ENCODE measurements at places on chromosomes 6 and 20.

GRCh38 chr20:62032609-62033368, 32.9 kb downstream of the TAF4 start:
- DNase-seq = no peak
- no peak overlapping the region for H3K4me3 ChIP-seq
- no peaks in the 10 kb centered on the region for H3K36me3 ChIP-seq
- no peaks in the 10 kb centered on the region for H3K27me3 ChIP-seq
- no peaks in the 10 kb centered on the region for H3K4me1 ChIP-seq

DNA sequence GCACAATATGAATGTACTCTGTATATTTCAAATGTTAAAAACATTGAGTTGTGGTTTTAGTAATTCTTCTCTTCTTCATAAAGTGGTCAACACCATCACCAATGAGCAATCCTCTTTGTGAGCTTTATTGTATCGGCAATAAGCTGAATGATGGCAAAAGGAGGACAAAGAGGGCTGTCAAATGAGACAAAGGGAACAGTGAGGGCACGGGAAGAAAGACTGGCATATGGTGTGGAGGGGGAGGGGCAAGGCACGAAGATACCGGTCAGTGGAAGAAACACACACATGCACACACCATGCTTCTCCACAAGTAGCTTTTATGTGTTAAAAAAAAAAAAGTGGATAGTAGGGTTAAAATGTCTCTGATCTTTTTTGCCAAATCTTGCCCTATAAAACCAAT, 506.8 kb upstream of the CITED2 start:
- no peaks in the 10 kb centered on the region for H3K4me1 ChIP-seq
- no peak overlapping the region for H3K27ac ChIP-seq
- DNase-seq = no peak
- H3K36me3 ChIP-seq = no peaks in the 10 kb centered on the region

DNA sequence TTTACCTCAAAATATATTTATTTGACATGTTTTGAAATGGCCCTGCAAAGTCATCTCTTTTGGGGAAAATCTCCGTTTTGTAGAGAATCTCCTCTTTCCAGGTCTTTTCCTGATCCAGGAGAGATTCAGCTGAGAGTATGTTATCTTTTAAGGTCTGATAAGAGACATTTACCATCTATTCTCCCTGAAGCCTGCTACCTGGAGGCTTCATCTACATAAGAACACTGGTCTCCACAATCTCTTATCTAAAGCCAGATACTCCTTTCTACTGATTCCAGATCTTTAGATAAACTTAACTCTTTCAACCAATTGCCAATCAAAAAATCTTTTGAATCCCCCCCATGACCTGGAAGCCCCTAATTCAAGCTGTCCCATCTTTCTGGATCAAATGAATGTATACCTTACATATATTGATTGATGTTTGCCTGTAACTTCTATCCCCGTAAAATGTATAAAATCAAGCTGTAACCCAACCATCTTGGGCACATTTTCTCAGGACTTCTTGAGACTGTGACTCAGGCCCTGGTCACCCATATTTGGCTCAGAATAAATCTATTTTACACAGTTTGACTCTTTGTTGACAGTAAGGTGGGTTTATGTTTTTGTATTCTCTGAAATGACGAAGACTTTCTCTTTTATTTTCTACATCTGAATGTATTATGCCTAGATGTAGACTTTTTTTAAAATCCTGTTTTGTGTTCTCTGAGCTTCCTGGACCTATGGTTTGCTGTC, 95.5 kb downstream of the ECT2L start:
- H3K4me1 ChIP-seq = no peaks in the 10 kb centered on the region
- no peaks in the 10 kb centered on the region for H3K36me3 ChIP-seq
- DNase-seq = no peak
- no peak overlapping the region for H3K27ac ChIP-seq
- no peaks in the 10 kb centered on the region for H3K27me3 ChIP-seq

GRCh38 chr6:139007428-139007827, 19.4 kb upstream of the REPS1 start:
- H3K4me3 ChIP-seq = no peak overlapping the region
- H3K36me3 ChIP-seq = no peaks in the 10 kb centered on the region
- H3K4me1 ChIP-seq = no peaks in the 10 kb centered on the region
- no peaks in the 10 kb centered on the region for H3K27me3 ChIP-seq
- no peak overlapping the region for H3K27ac ChIP-seq

GRCh38 chr6:105304825-105305224, 98.1 kb downstream of the PREP start:
- H3K4me1 ChIP-seq = no peaks in the 10 kb centered on the region
- H3K27me3 ChIP-seq = no peaks in the 10 kb centered on the region
- DNase-seq = no peak

GRCh38 chr6:42989923-42990322, 5.6 kb downstream of the PPP2R5D start:
- no peaks in the 10 kb centered on the region for H3K27me3 ChIP-seq
- DNase-seq = no peak
- H3K27ac ChIP-seq = no peak overlapping the region
- H3K4me3 ChIP-seq = no peak overlapping the region
- H3K36me3 ChIP-seq = no peaks in the 10 kb centered on the region
- peaks cover 13% of the 10 kb centered on the region for H3K4me1 ChIP-seq

DNA sequence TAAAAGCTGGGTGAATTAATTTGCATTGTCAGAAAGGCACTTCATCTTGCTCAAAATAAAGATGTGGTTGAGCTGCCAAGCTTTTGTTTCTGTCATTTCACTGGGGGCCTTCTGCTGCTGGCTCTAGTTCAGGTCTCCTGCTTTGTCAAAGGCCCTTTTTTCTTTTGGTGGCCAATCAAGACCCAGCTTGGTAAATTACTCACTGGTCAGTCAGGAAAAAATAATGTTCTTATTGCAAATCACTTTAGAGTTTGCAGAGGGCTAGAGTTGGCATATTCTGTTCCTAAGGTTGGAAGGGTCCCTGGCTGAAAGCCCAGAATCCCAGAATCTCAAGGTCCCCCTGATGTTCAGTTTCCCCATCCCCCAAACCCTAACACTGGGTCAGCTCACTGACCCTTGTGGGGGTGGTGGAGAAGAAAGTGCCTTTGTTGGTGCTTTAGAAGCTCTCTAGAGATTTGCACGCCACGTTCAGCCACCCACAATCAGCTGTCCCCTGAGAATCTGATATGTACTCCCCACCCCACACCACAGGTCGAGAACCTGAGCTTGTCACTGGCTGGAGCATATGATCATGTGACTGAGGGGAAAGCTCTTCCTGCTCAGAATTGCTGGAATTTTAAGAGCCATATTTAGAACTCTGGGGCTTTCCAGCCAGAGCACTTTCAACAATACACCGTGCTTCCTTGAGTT, 21.7 kb upstream of the BNIP5 start:
- H3K4me1 ChIP-seq = no peaks in the 10 kb centered on the region
- H3K4me3 ChIP-seq = no peak overlapping the region
- no peak overlapping the region for H3K27ac ChIP-seq
- H3K36me3 ChIP-seq = no peaks in the 10 kb centered on the region
- no peaks in the 10 kb centered on the region for H3K27me3 ChIP-seq

DNA sequence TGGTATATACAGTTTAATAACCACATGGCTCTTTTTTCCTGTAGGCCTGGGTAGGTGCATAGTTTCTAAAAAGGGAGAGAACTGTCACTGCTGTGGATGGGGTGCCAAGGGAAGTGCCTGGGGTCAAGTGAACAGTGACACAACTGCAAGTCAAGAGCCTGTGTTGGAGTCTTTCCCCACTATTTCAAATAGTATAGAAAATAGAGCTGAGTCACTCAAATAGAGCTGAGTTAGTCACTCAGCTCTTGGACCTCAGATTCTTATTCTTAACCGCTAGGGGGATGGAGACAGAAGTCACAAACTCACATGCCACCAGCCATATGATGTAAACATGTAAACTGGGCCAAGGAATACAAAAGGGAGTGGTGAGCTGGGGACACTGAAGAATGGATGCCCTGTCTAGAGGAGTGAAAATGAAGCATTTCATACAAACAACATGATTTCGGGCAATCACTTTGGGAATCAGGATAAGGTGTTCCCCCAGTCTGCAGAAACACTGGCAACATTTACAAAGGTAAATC, 2.1 kb downstream of the NQO2 start:
- H3K4me3 ChIP-seq = peak overlapping the region; percentile 92
- no peaks in the 10 kb centered on the region for H3K36me3 ChIP-seq
- H3K4me1 ChIP-seq = peaks cover 32% of the 10 kb centered on the region
- DNase-seq = no peak

GRCh38 chr20:1805816-1806215, 89.4 kb upstream of the SIRPA start:
- H3K36me3 ChIP-seq = no peaks in the 10 kb centered on the region
- no peaks in the 10 kb centered on the region for H3K4me1 ChIP-seq
- no peak overlapping the region for H3K4me3 ChIP-seq
- DNase-seq = no peak
- no peak overlapping the region for H3K27ac ChIP-seq

DNA sequence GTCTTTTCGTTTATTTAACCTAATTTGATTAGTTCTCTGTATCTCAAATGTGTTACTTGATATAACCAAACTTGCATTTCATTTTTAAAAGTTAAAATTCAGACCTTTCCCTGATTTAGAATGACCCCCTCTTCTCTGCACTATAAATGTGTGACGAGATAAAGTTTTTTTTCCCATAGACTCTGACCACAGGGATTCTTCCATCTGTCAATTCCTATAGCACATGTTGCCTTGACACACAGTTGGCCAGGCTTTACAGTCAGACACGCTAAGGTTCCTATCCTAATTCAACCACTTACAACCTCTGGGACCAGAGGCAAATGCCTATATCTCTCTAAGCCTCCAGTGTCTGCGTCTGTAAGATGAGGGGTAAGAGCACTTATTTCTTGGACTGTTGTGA, 40.6 kb downstream of the KCNS1 start:
- no peaks in the 10 kb centered on the region for H3K4me1 ChIP-seq
- no peaks in the 10 kb centered on the region for H3K27me3 ChIP-seq
- no peak overlapping the region for H3K27ac ChIP-seq
- H3K4me3 ChIP-seq = no peak overlapping the region
- no peak for DNase-seq

DNA sequence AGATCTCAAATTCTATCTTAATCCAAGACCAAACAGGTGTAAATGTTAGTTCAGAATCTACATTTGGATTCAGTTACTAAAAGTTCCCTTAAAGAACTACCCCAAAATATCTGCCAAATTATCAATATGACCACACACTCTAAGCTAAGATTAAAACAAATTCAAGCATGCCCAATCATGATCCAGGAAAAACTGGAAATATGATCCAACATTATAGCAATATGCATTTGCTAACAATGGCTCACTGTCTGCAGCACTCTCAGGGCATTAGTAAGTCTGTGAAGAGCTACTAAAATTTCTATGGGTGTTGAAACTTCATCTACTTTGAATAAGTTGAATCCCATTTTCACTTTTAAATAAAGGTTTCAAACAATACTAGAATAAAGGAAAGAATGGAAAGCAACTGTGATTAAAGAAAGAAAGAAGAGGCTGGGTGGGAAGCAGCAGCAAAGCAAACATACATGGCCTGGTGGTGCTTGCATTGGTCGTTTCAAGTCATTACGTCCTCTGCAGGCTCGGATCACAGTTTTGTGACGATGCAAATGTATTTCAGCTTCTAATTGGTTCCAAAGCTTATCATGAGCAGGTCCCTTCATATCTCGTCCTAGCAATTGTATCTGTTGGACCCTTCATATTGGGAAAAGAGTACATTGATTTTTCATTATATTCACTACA, 29.2 kb downstream of the GOPC start:
- H3K27ac ChIP-seq = no peak overlapping the region
- H3K27me3 ChIP-seq = no peaks in the 10 kb centered on the region
- H3K4me1 ChIP-seq = no peaks in the 10 kb centered on the region
- no peaks in the 10 kb centered on the region for H3K36me3 ChIP-seq

- H3K4me3 ChIP-seq = no peak overlapping the region
- H3K27me3 ChIP-seq = no peaks in the 10 kb centered on the region
- no peak for DNase-seq
- H3K27ac ChIP-seq = no peak overlapping the region
Measured at GRCh38 chr6:75532521-75532920, 38.9 kb upstream of the FILIP1 start.

- no peaks in the 10 kb centered on the region for H3K27me3 ChIP-seq
- peak overlapping the region; percentile 87 for H3K4me3 ChIP-seq
- peaks cover 8% of the 10 kb centered on the region for H3K4me1 ChIP-seq
- peak overlapping the region; percentile 100 for H3K27ac ChIP-seq
- no peaks in the 10 kb centered on the region for H3K36me3 ChIP-seq
Measured at GRCh38 chr6:87701344-87701675, 723 bp downstream of the AKIRIN2 start.

DNA sequence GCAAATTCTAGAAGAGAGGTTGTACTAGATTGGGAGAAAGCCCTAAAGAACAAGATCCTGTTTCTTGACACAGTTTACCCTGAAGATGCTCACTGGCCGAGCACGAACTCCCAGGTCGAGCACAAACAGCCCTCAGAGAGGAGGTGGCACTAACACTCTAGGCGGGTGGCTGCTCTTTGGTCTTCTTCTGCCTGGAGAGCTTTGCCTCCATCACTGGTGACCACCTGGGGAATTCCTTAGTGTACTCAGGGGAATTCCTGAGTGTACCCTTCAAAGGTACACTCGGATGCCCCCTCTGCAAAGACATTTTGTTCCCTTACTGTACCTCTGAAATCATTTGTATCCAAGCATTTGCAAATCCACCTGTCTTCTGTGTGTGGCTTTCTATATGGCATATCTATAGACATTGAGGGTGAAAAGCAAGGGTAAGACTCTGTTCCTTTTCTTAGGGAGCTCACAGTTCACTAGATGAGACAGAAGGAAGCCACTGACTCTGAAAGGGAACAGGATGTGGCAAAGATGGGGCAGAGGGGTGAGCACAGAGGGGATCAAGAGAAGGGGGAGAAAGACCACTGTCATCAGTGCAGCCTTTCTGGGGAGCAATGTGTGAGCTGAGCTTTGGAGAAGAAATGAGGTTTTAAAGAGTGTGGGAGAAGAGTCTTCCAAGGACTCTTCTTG, 169.8 kb upstream of the PROKR2 start:
- H3K36me3 ChIP-seq = no peaks in the 10 kb centered on the region
- H3K4me1 ChIP-seq = no peaks in the 10 kb centered on the region
- H3K27ac ChIP-seq = no peak overlapping the region
- DNase-seq = no peak

- H3K36me3 ChIP-seq = no peaks in the 10 kb centered on the region
- no peak overlapping the region for H3K4me3 ChIP-seq
- no peaks in the 10 kb centered on the region for H3K4me1 ChIP-seq
- no peaks in the 10 kb centered on the region for H3K27me3 ChIP-seq
Measured at GRCh38 chr20:49477200-49477599, 5.3 kb downstream of the KCNB1 start.

- no peak overlapping the region for H3K4me3 ChIP-seq
- DNase-seq = no peak
- H3K27ac ChIP-seq = no peak overlapping the region
- H3K27me3 ChIP-seq = no peaks in the 10 kb centered on the region
- H3K4me1 ChIP-seq = no peaks in the 10 kb centered on the region
Measured at GRCh38 chr20:44963325-44964215, 2.7 kb upstream of the STK4 start.

DNA sequence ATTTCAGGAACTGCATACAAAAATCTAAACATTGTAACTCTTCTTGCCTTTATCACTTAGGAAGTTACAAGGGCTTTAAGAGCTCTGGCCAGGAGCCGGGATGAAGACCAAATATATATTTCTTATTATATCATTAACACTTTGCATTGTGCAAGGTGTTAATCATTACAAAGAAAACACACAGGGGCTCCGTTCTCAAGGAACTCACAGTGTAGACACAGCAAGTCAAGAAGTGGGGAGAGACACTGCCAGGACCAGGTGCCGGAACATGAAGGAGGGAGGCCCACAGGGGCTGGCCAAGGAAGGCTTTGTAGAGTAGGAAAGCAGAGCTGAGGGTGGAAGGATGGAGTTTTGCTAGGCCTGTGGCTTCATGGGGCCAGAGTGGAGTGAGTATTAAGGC, 17.4 kb downstream of the ITPR3 start:
- no peak overlapping the region for H3K27ac ChIP-seq
- no peak for DNase-seq
